Stimulated activated CD4-positive, alpha-beta T cell treated with anti-CD3 and anti-CD28 coated beads, Interleukin-1b, Interleukin-23, amount 100 ng/mL, for 1 hour (primary cell): ENCODE measurements at places on chromosomes 6 and 20.

- no peak for DNase-seq
Observed at GRCh38 chr6:25481267-25481666, 170.7 kb upstream of the SCGN start.

DNA sequence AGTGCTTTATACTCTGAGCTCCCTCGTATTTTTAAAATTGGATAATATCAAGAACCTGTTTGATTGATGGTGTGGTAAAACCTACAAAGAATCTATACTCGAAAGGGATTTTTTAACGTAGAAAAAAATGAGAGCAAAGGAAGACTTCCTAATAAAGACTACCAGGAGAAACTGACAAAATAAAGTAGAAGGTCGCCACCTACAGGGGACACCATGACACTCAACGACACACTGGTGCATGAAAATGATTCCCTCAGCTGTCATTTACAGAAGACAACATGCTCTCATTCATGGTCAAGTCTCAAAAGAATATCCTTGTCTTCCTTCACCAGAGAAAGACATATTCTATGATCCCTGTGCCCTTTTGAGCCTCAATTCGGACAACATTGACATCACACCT is 10.1 kb upstream of the NHSL1 start:
- peak; percentile 8 for DNase-seq

DNA sequence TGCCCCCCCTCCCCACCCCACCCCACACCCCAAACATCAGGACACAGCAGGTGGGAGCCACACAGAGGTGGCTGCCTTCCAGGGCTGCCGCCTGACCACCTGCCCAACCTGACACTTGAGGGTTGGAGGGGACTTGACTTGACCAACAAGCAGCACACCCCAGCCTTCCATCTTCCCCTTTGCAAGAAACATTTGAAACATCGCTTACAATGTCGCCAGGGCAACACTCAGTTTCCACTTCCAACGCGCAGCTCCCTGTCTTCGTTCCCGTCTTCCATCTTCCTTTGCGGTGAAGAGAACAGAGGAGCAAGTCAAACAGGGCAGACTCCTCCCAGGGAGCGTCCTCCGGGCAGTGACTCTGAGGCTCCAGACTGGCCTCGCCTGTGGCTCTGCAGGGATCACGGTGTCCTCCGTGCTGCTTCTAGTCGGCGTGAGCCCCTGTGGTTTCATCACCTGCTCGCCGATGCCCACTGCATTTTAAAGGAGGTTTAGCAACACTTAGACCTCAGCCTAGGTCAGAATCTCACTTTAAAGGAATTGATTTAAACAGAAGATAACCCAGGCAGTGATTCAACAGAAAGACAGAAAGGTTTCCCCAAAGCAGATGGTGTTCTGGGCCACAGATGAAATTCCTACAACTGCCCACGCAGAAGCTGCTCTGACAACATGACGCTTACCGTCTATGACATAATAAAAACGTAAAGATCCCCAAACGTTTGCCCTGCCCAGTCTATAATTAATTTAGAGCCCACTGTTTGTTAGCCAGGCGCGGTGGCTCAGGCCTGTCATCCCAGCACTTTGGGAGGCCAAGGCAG is 130.8 kb downstream of the TAF4 start:
- no peak for DNase-seq

GRCh38 chr6:22056398-22056797 is 240.4 kb downstream of the PRL start:
- no peak for DNase-seq

DNA sequence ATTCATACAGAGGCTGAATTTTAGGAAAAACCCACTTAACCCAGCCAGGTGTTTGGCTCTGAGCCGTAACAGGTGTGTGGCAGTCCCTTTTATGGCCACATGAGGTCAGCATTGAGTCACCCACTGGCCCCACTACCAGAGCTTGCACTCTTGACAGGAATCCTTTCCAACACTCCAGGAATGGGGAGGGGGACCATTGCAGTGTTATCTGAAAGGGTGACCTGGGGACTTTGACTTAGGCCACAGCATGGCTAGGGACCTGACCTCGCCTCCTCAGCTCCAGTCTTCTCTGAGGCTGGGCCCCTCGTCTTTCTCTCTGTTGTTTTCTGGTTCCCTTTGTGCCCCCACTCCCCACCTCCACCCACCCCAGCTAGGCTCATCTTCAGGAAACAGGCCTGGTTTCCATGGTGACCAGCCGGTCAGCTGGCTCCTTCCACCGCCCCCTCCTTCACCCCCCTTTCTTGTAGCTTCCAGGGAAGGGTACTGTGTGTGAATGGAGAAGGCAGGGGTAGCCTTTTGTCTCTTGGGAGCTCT is 2.1 kb upstream of the TMEM151B start:
- DNase-seq, result no peak

DNA sequence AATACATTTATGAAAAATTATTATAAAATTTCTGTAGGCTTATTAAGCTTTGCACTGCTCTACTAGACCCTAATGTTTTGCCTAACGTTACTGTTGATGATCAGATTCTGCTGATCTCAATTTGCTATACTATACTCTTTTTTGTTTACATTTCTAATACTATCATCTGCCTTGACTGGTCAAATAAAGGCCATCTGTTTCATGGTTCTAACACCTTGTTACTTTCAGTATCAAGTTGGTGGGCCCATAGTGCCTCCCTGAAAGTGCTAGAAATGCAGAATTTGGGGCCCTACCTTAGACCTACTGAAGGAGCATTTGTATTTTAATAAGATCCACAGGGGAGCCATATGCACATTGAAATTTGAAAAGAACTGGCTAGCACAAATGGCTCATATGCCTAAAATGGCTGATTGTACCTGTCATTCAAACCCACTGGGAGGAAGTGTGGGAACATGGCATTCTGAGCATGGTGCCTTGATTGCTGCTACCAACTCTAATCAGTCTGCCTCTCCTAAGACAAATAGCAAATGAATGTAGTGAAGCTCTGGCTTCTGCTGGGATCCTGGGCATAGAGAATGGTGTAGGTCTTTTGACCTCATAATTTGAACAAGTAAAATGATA is 199.1 kb upstream of the BTBD3 start:
- DNase-seq, result no peak

- DNase-seq, result no peak
Observed at GRCh38 chr6:170045981-170046667, 244.8 kb downstream of the DLL1 start.

- DNase-seq, result no peak
Observed at GRCh38 chr6:170091639-170092579, 199.0 kb downstream of the DLL1 start.

DNA sequence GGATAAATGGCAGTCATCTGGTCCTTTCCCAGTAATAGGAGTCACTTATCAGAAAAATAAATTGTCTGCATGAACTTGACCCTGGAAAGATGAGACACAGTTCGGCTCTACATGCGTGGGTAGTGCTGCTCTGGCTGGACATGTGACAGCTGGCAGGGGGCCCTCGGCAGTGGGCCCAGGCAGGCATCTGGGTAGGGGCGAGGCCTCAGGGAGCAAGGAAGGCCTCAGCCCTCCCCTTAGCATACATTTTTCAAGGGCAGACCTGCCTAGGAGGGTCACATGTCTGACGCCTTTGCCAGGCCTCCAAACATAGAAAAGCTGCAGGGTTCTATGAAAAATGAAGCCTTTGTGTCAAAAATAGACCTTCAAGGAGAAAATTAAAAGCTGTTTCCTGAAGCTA is 12.8 kb upstream of the ILRUN start:
- no peak for DNase-seq

GRCh38 chr6:2436410-2437154 is 191.2 kb upstream of the GMDS start:
- no peak for DNase-seq

DNA sequence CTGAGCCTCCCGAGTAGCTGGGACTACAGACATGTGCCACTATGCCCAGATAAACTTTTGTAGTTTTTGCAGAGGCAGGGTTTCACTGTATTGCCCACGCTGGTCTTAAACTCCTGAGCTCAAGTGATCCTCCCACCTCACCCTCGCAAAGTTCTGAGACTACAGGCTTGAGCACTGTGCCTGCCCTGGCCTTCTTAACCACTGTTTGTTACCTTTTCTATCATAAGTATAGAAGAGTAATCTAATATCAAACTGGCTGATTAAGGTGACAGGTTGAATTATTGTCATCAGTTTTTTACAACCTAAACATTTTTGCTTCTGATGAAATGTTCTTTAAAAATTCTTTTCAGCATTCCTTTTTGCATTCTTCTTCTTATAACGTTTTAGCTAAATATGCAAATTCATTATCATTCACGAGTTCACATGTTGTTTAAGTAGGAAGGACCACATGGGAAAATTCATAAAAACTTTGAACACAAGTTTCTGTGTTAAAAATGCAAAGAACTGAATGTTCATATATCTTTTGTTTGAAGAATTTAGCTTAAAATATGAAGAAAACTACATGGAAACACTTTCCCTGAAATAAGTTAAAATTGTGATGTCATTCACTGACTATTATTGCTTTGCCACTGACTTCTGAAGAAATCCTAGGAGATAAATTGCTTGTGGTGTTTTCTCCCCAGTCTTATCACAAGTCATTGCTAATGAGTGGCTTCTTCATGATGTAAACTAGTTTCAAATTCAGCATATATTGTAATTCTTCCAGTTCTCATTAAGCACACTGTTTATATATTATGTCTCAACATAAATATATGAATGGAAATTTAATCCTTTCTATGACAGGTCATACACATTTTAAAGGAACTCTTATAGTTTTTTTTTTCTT is 106.7 kb downstream of the ADGRB3 start:
- DNase-seq, result no peak

- no peak for DNase-seq
Observed at GRCh38 chr20:2942439-2942838, 69.2 kb downstream of the PTPRA start.

- DNase-seq, result no peak
Observed at GRCh38 chr6:121441477-121441876, 6.0 kb downstream of the GJA1 start.

DNA sequence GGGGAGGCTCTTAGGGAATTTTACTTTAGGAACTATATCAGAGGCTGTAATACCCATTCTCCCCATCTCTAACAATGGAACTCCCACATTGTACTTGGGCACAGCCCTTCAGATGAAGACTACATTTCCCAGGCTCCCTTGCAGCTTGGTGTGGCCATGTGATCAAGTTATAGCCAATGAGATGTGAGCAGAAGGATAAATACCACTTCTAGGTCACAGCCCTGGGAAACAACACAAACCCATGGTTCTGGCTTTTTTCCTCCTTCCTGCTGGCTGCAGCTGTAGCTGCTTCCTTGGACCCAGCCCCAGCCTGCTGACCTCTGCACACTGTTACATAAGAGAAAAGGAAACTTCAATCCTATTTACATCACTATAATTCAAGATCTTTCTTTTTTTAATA is 445.9 kb upstream of the JARID2 start:
- no peak for DNase-seq

GRCh38 chr20:3222635-3223600 is 13.6 kb downstream of the ITPA start:
- DNase-seq, result no peak

DNA sequence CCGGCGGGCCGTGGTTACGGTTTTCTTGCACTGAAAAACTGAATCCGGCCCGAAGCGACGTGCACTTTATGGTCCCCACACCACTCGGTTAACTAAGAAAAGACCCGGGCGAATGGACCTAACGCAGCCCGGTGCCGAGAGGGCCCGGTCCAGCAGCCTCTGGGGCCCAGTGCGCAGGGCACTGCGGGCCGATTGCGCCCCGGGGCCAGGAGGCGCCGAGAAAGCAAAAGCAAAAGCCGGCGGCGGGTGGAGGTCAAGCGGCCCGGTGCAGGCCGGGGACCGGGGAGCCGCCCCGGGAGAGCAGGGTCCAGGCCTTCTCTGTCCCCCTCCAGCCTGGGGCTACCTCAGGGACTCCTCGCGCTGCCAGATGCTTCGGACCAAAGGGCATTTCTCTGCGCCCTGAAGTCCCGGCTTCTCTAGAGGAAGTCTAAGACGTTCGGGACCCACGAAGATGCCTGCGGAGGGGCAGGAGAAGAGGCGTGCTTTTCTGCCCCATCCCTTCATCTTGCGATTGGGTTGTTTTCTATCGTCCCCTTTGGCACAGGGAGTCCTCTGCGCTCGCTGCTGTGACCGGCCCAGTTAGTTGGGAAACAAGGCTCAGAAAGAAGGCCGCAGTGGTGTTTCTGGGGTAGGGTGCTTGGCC is 4.4 kb downstream of the FOXF2 start:
- DNase-seq, result no peak
